ENCODE measurements at places on chromosomes 4 and X. TPM values are rescaled to one million over a fixed set of nuclear protein-coding genes. Genes with fewer than 3 reads are reported as not detected.

DNA sequence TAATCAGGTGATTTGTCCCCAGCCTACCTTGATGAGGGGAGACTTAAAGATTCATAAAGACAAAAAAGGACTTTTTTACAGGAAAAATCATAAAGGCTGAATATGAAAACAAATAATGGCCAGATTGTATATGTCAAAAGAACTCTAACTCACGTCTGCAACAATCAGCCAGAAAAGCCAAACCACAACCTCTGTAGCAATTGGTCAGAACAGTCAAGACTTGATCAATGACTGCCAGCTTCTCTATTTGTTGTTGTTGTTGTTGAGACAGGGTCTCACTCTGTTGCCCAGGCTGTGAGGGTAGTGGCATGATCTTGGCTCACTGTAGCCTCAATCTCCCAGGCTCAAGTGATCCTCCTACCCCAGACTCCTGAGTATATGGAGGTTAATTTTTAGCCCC, 35.9 kb upstream of the PPA2 start:
- DNase-seq = no peak

- DNase-seq = no peak
Observed at GRCh38 chrX:71100581-71101505, 5.2 kb downstream of the FOXO4 start.

DNA sequence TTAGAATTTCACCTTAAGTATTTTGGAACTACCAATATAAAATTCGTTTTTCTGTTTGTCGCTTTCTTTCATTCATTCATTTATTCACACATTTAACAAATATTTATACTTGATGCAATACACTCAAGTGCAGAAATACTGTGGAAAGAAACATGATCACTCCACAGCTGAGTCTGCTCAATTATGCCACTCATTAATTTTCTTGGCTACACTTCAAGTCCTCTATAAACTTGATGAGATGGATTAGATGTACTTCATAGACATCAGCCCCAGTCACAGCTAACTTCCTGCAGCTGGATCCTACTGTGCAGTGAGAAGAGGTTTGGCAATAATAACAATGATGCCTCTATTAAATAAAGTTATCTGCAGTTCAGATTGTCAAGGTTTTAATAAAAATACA, 208.1 kb downstream of the PDGFC start:
- DNase-seq = no peak

Gene PLXNB3
- 1.7 TPM for polyA plus RNA-seq

Gene TMEM271
- not detected for polyA plus RNA-seq

Measured in right renal cortex interstitium (tissue), 3 donors.